ENCODE measurements at places on chromosomes 1 and 21. TPM values are rescaled to one million over a fixed set of nuclear protein-coding genes. Genes with fewer than 3 reads are reported as not detected.

The ZNF683 gene
- not detected for total RNA-seq

The KANK4 gene
- total RNA-seq, result not detected

The TINAGL1 gene
- total RNA-seq, result 22.9 TPM

The CRNN gene
- total RNA-seq, result not detected

The AUNIP gene
- total RNA-seq, result 1.6 TPM

Measured in myometrial cell (primary cell).